HT-29 (cell line): ENCODE measurements at places on chromosomes 16 and 17. TPM values are rescaled to one million over a fixed set of nuclear protein-coding genes. Genes with fewer than 3 reads are reported as not detected.

- DNase-seq: no peak
Measured at GRCh38 chr17:19315104-19315503, 47.4 kb downstream of the B9D1 start.

DNA sequence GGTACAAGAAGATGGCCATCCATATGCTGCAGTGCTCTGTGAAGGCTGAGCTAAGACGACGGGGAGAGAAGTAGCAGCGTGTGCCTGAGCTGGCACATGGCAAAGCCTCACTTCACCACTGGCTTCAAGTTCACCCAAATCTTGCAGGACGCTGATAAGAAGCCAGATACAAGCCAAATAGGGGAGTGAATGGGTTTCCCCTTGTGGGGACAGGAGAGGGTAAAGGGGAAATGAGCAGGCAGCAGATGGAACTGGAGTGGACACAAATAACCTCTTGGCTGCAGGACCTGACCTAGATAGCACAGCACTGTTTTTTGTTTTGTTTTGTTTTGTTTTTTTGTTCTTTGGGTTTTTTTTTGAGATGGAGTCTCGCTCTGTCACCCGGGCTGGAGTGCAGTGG lies 21.0 kb upstream of the PITPNA start:
- no peak for DNase-seq

GRCh38 chr17:3935825-3936355 lies 19.6 kb upstream of the P2RX1 start:
- no peak for DNase-seq

The OTOP3 gene
- total RNA-seq: not detected in 2 replicates

- DNase-seq: peak; percentile 91
Measured at GRCh38 chr16:66977341-66978113, 10.9 kb upstream of the CES4A start.

The PRKCB gene
- total RNA-seq: not detected in 2 replicates

The SLC35G6 gene
- total RNA-seq: 0.28 TPM in 1 of 2 replicates, not detected in the other

DNA sequence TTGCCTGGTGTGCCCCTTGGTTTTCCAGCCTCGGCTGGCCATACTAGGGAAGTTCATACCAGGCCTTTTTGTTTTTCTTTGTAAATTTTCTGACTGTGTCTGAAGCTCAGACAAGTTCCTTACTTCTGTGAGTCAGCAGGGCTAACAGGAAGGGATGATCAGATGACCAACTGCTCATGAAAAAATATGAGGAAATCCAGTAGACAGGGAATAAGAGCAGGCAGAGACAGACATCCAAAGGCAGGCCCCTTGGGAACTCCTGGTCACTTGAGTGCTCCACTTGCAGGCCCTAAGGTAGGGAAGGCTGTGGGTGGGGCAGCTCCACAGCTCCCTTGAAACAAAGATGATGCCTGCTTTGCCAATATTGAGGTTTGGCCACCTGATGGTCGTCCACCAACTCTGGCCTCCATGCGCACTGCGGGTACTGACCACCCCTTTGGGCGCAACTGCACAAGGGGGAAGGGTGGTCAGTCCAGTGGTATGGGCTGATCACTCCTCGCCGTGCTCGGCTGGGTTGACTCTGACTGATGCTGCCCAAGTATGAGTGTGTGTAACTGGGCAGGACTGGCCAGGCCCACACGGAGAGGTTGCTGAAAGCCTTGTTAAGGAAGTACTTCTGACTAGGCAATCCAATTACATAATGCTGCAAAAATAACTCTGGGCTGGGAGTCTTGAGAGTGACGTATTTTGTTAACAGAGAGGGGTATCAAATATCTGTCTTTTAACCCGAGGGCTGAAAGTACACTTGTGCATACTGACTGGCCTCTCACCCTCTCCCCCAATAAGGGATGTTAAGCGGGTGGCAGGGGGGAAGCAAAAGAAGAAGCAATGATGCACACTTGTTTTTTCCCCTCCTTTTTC lies 20.8 kb upstream of the ZFHX3 start:
- DNase-seq: peak; percentile 5

DNA sequence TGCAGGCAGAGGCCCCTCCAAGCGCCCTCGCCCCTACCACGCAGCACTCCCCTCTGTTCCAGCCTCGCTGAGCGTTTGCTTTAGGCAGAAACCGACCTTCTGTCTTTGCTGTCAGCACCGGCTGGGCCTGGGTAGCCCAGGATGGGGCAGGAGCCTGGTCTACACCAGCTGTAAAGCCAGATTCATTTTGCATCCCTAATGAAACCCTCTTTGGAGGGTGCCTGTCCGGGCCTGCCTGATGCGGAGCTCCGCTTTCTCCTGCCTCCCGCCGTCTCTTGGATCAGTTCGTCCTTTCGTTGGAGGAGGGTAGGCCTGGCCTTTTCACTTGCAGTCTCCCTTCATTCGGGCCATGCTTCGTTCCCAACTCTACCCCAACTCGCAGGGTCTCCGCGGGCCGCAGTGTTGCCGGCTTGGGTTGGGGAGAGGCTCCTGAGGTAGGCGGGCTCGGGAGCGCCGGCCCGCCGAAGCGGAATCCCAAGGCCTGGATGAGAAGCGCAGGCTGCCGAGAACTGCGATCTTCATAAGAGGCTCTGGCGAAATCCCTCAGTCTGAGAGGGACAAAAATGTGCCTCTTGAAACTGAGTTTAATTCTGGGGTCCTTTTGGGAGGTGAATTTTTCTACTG lies 4.8 kb upstream of the HOXB8 start:
- DNase-seq: peak; percentile 74

- DNase-seq: no peak
Measured at GRCh38 chr16:6527646-6528045, 805.0 kb upstream of the RBFOX1 start.

- DNase-seq: peak; percentile 17
Measured at GRCh38 chr16:84569382-84569987, 48.4 kb downstream of the COTL1 start.

GRCh38 chr17:55081559-55081958 lies 113.0 kb downstream of the STXBP4 start:
- no peak for DNase-seq

The SLFN5 gene
- total RNA-seq: 2.0 and 3.8 TPM in 2 replicates
